Activated T-cell treated with anti-CD3 and anti-CD28 coated beads, Interleukin-2, amount 50 U/mL, for 72 hours (primary cell): ENCODE measurements at places on chromosomes 4 and X. TPM values are rescaled to one million over a fixed set of nuclear protein-coding genes. Genes with fewer than 3 reads are reported as not detected.
A peak's percentile ranks its signal among the peaks of the same experiment; 100 is the strongest.

DNA sequence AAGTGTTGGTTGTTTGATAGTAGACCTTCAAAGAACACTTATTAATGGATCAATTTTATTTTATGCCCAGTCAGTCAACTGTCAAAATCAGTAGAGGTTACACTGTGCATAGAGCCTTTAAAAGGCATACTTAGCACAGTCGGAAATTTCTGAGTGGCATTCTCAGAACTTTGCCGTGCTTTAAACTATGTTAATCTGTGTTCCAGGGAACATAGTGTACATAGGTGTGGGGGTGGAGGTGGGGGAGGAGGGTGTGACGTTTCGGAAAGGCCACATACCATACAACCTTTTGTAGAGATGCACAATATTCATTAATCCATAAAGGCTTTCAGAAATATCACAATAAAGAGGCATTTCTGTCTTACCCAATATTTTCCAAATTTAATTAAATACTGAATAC, 75.8 kb downstream of the RS1 start:
- H3K27ac ChIP-seq, result no peak overlapping the region
- H3K4me1 ChIP-seq, result no peaks in the 10 kb centered on the region
- DNase-seq, result no peak
- H3K36me3 ChIP-seq, result no peaks in the 10 kb centered on the region

DNA sequence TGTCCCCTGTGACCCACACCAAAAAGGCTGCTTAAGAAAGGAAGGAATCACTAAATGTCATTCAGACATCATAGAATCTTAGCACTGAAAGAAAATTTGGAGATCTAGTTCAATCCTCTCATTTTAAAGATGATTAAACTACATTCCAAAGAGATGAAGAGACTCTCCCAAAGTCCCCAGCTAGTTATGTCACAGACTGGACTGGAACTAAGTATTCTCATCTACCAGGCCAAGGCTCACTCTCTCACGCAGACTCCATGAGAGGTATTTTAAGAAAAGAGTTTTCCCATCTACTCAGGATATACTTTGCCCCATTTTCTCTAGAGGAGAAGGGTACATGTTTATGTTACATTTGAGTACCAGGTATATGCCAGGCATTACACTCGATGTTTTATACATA, 6.9 kb downstream of the FABP2 start:
- no peaks in the 10 kb centered on the region for H3K36me3 ChIP-seq
- H3K27me3 ChIP-seq, result peaks cover 12% of the 10 kb centered on the region
- H3K27ac ChIP-seq, result no peak overlapping the region
- H3K4me1 ChIP-seq, result no peaks in the 10 kb centered on the region
- no peak overlapping the region for H3K4me3 ChIP-seq

DNA sequence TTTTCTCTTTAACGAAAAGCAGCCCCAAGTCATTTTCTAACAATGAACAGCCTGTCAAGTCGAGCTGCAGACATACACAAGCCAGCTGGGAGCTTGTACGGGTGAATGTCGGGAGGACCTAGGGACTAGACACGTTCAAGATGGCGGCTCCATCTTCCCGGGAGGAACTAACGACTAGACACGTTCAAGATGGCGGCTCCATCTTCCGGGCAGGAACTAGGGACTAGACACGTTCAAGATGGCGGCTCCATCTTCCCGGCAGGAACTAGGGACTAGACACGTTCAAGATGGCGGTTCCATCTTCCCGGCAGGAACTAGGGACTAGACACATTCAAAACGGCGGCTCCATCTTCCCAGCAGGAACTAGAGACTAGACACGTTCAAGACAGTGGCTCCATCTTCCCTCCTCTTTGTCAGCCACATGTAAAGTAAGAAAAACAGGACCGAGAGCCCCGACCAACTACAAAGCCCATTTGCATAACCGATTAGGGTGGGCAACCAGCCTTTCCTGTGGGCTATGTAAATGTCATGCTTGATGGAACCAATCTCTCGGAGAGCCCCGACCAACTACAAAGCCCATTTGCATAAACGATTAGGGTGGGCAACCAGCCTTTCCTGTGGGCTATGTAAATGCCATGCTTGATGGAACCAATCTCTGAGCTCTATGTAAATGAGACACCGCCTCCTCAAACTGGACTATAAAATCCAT, 175.5 kb downstream of the DHRSX start:
- H3K27ac ChIP-seq, result peak overlapping the region; percentile 52
- peaks cover 12% of the 10 kb centered on the region for H3K4me1 ChIP-seq
- no peaks in the 10 kb centered on the region for H3K27me3 ChIP-seq

DNA sequence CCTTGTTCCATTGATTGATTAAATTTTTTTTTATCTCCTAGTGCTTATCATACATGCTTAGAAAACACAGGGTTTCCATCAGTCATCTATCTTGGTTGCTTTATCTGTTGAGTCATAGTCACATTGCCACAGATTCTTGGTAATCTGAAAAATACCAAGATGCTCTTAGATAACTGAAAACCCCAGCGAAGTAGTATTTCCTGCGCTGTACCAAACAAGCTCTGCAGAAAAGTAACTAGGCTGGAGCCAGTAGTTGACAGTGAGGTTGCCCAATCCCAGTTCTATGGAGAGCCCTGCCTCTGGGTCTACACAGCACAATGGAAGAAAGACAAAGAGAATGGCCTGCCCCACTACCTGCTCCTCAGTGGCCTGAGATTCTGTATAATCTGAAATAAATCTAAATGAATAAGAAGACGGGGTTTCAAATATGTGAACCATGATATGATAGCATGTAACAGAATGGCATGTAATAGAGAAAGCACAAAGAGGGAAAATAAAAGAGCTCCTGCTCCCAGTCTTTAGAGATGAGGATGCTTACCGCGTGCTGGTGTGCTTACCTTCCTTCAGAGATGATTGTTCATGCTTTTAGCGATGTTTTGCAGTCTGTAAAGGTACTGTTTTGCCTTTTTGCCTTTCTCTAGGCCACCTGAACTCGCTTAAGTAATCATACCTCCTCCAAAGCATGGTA, 55.3 kb upstream of the RAPGEF2 start:
- peaks cover 44% of the 10 kb centered on the region for H3K27me3 ChIP-seq
- peaks cover 22% of the 10 kb centered on the region for H3K4me1 ChIP-seq
- H3K4me3 ChIP-seq, result peak overlapping the region; percentile 15
- H3K27ac ChIP-seq, result no peak overlapping the region
- no peak for DNase-seq

- peak overlapping the region; percentile 98 for H3K27ac ChIP-seq
- H3K36me3 ChIP-seq, result peaks cover 5% of the 10 kb centered on the region
Observed at GRCh38 chr4:15004739-15005301, 2.5 kb downstream of the CPEB2 start.

DNA sequence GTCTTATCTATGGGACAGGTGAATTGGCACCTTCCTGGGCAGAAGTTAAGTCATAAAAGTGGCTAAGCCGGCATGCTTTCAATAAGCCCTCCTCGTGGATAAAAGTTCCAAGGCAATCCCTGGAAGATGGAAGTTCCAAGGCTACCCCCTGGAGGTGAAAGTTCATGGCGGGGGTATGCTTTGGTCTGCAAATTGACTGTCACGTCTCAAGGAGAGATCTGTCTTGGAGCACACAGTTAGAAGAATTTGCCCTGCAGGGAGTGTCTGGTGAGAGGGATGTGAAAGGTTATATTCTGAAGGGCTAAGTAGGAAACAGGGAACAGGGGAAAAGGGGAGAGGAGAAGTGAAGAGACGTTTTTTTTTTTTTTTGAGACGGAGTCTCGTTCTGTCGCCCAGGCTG, 26.2 kb upstream of the GPR173 start:
- no peaks in the 10 kb centered on the region for H3K4me1 ChIP-seq
- H3K4me3 ChIP-seq, result no peak overlapping the region
- no peaks in the 10 kb centered on the region for H3K36me3 ChIP-seq
- H3K27me3 ChIP-seq, result peaks cover 38% of the 10 kb centered on the region
- DNase-seq, result no peak
- no peak overlapping the region for H3K27ac ChIP-seq

DNA sequence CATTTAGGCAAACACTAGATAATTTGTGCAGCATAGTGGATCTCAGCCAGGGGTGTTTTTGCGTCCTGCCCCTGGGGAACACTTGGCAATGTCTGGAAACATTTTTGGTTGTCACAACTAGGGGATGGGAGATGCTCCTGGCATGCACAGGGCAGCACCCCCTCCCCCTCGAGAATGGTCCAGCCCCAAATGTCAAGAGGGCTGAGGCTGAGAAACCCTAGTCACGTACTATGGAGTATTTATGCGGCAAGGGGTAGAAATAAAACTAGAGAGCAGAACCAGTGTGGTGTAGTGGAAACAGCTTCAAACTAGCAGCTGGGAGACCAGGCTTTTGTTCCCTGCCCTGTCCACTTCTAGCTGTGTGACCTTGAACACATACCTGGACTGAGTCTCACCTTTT, 38.2 kb upstream of the CLCN4 start:
- H3K27me3 ChIP-seq, result no peaks in the 10 kb centered on the region
- H3K36me3 ChIP-seq, result no peaks in the 10 kb centered on the region
- no peak overlapping the region for H3K27ac ChIP-seq
- H3K4me1 ChIP-seq, result peaks cover 31% of the 10 kb centered on the region
- DNase-seq, result no peak

DNA sequence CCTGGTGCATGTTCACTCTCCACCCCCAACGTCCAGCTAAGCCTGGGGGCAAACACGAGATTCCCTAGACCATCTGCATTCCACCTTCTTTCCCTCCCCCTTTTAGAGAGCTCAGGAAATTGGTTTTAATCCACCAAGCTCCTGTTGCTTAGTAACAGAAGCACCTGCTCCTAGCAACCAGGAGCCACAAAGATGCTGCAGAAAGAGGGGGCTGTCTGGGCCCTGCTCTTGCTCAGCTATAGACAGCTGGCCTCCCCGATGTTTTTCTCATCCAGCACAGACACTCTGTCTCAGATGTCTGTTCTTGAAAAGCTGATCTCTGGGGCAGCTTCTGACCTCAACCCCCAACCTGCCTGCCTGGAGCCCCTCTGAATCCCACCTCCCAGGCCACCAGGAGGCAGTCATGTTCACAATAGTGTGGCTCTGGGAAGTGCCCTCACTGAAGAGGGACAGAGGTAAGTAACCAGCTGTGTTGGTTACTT, 71.5 kb downstream of the SLC16A2 start:
- H3K4me3 ChIP-seq, result no peak overlapping the region
- peaks cover 20% of the 10 kb centered on the region for H3K27me3 ChIP-seq
- H3K27ac ChIP-seq, result no peak overlapping the region

DNA sequence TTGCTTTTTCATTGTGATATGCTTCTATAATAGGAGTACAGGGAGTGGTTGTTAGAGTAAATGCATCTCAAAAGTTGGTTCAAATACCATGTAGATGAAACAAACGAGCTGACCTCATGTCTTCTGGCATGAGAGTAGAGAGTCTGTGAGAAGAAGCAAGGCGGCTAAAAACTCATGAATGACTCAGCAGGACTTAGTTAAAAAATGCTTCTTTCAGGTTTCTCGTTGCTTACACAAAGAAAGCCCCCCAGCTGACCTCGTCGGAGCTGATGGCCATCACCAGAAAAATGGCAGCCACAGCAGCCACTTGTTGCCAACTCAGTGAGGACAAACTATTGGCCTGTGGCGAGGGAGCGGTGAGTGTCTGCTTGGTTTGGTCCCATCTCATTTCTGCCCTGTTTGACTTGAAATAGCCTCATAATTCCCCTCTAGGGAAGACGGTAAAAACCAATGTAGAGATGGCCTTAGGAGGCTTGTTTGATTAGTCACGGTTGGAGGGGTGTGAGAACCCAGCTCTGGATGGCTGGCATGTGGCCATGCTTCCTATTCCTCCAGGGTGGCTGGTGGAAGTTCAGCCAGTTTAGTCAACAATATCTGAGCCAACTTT, 14.5 kb downstream of the AFP start:
- no peaks in the 10 kb centered on the region for H3K36me3 ChIP-seq
- H3K27me3 ChIP-seq, result peaks cover 6% of the 10 kb centered on the region

DNA sequence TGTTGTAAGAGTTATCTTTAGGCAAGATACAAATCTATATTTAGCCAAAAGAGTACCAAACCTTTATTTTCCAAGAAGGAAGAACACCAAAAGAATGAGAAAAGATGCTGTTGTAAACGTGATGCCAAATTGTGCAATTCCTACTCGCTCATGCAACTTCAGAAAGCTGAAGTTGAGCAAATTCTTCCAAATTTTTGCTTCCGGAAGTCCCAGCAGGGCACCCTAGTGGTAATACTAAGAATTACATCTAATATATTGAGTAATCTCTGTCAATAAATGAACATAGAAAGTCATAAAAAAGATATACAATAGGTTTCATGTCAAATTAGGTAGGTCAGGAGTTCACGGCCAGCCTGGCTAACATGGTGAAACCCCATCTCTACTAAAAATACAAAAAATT, 36.0 kb upstream of the SMARCAD1 start:
- H3K36me3 ChIP-seq, result no peaks in the 10 kb centered on the region
- H3K27me3 ChIP-seq, result peaks cover 9% of the 10 kb centered on the region
- H3K4me3 ChIP-seq, result no peak overlapping the region
- H3K4me1 ChIP-seq, result no peaks in the 10 kb centered on the region

DNA sequence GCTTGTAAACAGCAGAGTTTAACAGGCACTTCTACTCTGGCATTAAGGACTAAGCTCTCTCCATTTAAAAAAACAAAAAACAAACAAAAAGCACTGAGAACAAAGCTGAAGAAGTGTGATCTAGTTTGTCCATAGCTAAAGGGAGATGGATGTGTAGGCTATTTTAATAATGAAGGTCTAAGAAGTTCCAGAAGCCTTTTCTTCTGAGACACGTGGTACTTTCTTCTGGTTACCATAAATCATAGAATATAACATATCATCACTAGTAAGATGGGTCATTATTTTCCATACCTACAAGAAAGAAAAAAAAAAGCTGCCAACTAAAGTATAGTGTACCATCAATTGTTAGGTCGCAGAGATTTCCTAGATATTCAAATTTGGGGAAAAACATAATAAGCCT, 722 bp upstream of the NBDY start:
- DNase-seq, result no peak
- peaks cover 2% of the 10 kb centered on the region for H3K36me3 ChIP-seq
- H3K27ac ChIP-seq, result peak overlapping the region; percentile 86
- peak overlapping the region; percentile 22 for H3K4me3 ChIP-seq
- H3K27me3 ChIP-seq, result peaks cover 13% of the 10 kb centered on the region
- peaks cover 19% of the 10 kb centered on the region for H3K4me1 ChIP-seq

DNA sequence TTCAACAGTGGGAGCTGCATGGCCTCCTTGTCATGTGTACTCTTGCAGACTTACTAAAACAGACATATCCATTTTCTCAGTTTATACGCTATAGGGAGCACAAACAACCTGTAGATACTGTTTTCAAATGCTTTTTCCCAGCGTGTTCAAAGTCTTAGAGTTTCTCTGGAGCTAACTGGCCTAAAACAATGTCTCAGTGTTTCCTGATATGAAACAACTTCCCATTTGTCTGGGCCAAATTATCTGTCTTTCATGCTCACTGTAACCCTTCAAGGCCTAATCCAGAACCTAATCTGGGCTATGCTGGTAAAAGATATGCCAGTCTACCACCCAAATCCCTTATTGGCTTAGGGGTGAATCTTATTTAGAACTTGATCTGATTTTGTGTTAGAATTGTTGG, 38.8 kb downstream of the RAB40A start:
- DNase-seq, result no peak
- H3K27me3 ChIP-seq, result no peaks in the 10 kb centered on the region
- no peak overlapping the region for H3K27ac ChIP-seq
- H3K4me3 ChIP-seq, result no peak overlapping the region
- H3K4me1 ChIP-seq, result no peaks in the 10 kb centered on the region

SCOC gene
- 32.6 TPM for total RNA-seq

KCNE5 gene
- 0.16 TPM for total RNA-seq

LRIT3 gene
- total RNA-seq, result 0.09 TPM

CT55 gene
- total RNA-seq, result not detected

SPARCL1 gene
- total RNA-seq, result not detected

PASD1 gene
- not detected for total RNA-seq

SHOX gene
- total RNA-seq, result not detected

UBL4A gene
- 45.0 TPM for total RNA-seq

GSTCD gene
- total RNA-seq, result 14.8 TPM

OPHN1 gene
- not detected for total RNA-seq

IL2 gene
- 24.8 TPM for total RNA-seq

FAM184B gene
- total RNA-seq, result not detected
